PC-9 (cell line): ENCODE measurements at places on chromosomes 6 and 20. TPM values are rescaled to one million over a fixed set of nuclear protein-coding genes. Genes with fewer than 3 reads are reported as not detected.

DNA sequence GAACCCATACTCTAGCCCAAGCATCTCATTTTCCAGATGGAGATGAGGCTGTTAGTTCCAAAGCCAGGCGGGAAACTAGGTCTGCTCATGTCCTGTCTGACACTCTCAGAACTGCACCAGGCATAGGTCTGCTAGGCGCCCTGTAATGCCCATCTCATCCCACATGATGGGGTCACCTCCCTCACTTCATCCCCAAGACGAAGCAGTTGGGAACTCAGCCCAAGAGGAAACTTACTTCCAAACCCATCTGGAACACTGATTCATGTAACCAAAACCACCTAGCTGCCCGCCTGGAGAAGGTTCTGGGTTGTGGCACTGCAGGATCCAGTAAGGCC, 119.4 kb upstream of the PRND start:
- H3K27ac ChIP-seq: no peak overlapping the region; the same call in 1 of the 2 replicates
- no peak overlapping the region for H3K4me3 ChIP-seq
- peaks cover 31% of the 10 kb centered on the region for H3K4me1 ChIP-seq

Gene RAD21L1
- 0.60 TPM in 1 of 2 replicates, not detected in the other for total RNA-seq

Gene RAMACL
- 0.52 and 0.73 TPM in 2 replicates for total RNA-seq

Gene EPHA7
- 0.57 and 1.0 TPM in 2 replicates for total RNA-seq
